ENCODE measurements at places on chromosomes 1 and 21. TPM values are rescaled to one million over a fixed set of nuclear protein-coding genes. Genes with fewer than 3 reads are reported as not detected.
A peak's percentile ranks its signal among the peaks of the same experiment; 100 is the strongest.

DNA sequence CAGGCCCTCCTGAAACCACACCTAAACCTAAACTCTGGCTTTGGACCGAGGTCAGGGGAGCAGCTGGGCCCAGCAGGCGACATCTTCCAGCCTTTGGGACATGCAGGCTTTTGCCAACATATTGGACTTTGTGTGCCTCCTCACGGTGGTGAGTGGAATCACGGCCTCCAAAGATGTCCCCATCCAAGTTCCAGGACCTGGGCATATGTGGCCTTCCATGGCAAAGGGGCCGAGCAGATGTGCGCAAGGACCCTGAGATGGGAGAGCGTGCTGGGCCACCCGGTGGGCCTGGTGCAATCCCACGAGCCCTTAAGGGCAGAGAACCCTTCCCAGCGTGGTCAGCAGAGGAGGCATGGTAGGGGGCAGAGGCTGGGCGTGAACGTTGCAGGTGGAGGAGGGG, 160.8 kb upstream of the C1orf174 start:
- no peak for ATAC-seq

DNA sequence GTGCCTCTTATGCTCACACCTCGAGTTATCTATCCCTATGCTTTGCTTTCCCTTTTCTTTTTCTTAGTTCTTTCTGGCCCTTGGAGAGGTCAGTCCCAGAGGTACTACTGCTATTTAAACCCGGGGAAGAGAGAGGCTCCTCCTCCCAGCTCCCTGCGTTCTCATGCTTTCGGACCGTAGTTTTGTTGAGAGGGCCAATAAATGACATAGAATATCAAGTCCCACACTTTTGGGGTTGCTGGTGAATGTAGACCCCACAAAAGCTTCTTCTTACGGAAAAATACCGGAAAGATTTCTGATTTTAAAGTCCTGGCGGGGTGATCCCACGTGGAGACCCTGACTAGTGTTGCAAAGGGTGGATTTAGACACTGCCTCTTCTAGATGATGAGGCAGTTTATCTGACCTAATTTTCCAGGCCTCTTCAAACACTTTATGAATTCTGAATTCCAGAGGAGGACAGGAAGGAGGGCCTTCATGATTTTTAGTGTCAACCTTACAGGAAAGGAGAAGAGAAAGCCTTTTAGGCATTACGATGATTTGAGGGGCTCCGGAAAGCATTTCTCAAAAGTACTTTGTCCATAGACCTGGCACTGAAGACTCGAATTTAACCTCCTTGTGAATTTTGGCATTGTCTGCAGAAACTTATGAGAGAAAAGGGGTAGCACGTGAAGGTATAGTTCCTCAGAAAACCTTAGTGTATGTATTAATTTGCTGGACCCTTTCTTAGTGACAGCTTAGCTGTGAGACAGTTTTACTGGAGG, 694 bp downstream of the TMEM167B start:
- ATAC-seq: peak; percentile 68

GRCh38 chr1:206833801-206834200, 31.6 kb upstream of the IL20 start:
- ATAC-seq: no peak

DNA sequence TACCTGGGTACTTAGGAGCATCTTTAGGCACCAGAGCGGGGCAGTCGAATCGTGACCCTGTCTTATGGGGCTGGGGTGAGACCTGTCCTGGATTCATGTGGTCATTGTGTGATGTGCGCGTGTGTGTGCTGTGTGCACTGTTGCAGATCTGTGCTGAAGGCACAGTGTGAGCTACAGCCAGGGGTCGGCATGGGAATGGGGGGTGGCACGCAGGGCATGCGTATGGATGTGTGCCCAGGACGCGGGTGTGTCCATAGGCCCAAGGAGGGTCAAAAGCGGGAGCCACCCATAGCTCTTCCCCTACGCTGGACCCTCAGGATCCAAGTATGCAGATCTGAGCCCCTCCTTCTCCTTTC, 14.6 kb downstream of the PTPRF start:
- ATAC-seq: no peak

DNA sequence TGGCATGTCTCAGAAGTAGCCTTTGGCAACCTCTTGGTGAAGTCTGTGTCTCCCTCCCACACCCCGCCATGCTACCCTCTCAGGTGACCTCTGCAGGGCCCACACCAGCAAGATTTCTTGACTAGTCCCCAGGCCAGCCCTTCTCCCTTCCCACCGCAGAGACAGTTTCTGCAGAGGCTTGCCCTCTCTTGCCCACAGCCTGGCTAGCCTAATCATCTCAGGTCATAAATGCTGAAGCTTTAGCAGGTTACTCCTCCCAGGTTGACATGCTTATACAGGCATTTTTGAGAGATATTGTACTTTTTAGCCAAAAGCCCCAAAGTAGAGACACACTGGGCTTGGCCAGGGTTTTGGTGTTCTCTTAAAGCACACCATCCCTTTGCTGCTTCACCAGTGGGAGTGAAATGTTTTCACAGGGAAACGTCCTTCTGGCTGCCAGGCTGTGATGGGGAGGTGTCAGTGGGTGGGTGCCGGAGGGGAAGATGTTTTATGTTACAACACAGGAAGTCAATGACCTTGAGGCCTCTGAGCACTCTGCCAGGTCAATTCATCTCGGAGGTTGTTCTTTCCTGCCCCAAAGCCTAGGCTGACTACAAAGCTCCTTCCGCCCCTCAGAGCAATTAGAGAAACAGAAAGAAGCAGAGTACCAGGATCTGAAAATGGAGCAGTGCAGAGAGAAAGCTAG, 58.5 kb downstream of the STYXL2 start:
- no peak for ATAC-seq

DNA sequence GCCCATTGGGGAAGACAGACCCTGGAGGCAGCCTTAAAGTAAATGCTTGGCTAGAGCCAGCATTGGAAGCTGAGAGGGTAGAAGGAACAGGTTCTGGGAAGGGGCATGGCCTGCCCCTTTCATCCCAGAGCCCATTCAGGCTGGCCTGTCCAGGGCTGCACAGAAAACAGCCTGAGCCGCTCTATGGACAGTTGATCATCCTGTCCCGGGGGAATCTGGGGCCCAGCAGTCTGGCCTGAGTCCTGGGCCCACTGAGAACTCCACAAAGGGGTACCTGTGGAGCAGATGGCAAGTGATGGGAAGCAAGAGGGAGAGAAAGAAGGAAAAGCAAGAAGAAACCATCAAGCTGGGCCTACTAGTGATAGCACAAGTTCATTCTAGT, 13.2 kb downstream of the TMEM81 start:
- ATAC-seq: no peak

DNA sequence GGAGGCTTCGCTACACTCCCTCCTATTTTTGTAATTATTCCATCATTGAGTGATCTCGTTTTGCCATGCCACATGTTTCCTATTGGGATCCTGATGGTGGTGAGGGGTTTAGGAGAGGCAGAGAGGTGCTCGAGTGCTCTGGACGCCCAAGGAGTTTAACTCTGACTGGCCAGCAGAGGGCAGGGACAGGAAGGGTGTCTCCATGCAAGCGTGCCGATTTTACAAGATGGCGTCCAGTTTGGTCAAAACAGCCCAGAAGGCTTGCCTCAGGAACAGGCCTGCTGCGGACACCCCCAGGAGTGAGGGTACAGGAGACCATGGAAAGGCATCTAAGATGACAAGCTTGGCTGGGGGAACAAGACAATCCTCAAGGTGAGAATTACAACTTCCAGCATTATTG, 33.8 kb upstream of the KCNE2 start:
- no peak for ATAC-seq

DNA sequence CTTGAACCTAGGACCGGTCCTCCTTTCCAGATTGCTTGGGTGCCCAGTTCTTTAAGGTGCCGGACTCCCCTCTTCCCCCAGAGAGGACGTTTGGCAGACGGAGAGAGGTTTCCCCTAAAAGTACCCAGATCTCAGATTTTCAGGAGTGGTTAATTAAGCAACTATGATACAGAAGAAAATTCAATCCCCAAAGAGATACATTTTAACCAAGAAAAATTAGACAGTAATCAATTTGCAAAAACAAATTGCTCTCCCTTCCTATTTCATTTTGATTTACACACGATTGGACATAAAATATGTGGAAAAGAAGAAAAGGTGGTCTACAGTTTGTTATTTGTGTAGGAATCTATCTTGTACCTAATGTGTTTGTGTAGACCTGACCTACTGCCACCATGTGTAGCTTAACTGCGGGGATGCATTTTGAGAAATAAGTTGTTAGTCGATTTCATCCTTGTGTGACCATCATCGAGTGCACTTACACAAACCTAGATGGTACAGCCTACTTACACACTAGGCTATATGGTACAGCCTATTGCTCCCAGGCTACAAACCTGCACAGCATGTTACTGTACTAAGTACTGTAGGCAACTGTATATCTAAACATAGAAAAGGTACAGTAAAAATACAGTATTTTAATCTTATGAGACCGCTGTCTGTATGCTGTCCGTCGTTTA, 755 bp downstream of the RPAP2 start:
- no peak for ATAC-seq

DNA sequence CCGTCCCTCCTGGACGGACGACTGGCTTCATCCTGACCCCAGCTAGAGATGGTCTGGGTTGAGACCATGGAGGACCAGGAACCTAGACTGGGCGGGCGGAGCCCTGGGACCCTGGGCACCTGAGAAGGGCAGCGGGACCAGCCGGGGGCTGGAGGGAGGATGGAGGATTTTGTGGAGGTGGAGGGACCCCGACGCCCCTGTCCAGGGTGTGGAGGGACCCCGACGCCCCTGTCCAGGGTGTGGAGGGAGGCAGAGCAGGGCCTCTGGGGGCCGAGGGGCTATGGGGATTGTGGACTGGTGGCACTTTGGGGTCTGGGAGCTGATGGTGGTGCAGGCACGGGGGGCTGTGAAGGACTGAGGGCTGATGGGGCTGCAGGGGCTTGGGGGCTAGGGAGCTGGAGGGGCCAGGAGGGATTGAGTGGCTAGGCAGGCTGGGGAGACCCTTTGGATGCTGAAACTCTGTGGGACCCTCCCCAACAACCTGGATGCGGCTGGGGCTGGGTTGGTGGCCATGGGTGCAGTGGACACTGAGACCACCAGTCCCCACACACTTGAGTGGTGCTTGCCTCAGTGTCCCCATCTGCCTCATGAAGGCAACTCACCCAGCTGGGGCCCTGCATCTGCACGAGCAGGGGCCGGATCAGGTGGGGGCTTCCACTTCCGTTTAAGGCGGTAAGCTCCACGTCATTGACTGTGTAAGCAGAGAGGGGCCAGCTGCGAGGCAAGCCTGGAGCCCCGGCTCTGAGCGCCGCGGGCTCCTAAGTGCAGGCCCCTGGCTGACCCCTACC, 7.4 kb downstream of the GJC2 start:
- no peak for ATAC-seq

- ATAC-seq: no peak
Observed at GRCh38 chr1:25199819-25200620, 32.3 kb downstream of the SYF2 start.

GRCh38 chr1:65360648-65361047, 51.3 kb downstream of the DNAJC6 start:
- ATAC-seq: peak; percentile 80

- ATAC-seq: no peak
Observed at GRCh38 chr1:17892225-17892624, 137.1 kb downstream of the ACTL8 start.

The GJB4 gene
- total RNA-seq: 0.23 TPM

The GJA4 gene
- 0.56 TPM for total RNA-seq

GRCh38 chr1:219659684-219660083, 46.8 kb upstream of the ZC3H11B start:
- ATAC-seq: no peak

GRCh38 chr1:167654975-167655575, 25.0 kb downstream of the RCSD1 start:
- ATAC-seq: no peak

DNA sequence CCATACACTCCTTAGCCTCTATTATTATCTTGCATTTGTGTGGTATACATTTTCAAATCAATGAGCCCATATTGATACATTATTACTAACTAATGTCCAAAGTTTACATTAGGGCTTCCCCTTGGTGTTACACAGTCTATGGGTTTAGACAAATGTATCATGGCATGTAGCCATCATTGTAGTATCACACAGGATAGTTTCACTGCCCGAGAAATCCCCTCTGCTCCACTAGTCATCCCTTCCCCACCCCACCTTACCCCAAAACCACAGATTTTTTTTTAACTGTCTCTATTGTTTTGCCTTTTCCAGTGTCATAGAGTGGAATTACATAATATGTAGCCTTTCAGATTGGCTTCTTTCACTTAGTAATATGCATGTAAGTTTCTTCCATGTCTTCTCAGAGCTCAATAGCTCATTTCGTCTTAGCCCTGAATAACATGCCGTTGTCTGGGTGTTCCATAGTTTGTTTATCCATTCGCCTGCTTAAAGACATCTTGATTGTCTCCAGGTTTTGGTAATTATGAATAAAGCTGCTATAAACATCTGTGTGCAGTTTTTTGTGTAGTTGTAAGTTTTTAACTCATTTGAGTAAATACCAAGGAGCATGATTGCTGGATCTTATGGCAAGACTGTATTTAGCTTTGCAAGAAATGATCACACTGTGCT, 86.4 kb upstream of the LYST start:
- ATAC-seq: no peak

The LYPLAL1 gene
- 45.6 TPM for total RNA-seq

Data from motor neuron (in vitro differentiated cells).